ENCODE measurements at places on chromosomes 6 and 20. TPM values are rescaled to one million over a fixed set of nuclear protein-coding genes. Genes with fewer than 3 reads are reported as not detected.

DNA sequence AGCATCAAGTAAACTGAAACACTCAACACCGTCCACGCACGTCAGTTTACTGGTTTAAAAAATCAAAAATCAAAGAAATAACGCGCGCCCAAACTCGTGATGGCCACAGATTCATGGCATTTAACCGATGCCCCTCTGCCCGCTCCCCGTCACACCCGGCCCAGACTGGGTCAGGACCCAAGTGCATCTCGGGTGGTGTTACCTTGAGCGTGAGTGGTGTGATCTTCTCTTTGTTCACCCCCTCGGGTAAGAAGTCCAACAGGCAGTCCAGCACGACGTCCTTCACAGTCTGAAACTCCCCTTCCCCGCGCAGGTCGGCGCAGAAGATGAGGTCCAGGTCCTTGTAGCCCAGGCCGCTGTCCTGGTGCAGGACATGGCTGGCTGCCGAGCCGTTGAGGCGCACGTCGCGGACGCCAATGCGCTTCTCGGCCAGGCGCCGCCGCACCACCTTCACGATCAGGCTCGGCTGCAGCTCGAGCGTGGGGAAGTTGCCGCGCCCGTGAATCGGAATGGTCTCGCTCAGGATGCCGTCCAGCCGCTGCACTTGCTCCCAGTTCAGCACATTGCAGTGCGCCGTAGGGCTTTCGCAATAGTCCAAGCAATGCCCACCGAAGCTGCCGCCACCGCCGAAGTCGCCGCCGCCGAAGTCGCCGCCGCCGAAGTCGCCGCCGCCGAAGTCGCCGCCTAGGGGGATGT, 945 bp downstream of the TENT5A start:
- no peak for DNase-seq

- no peak for DNase-seq
Observed at GRCh38 chr20:33441142-33441955, 2.2 kb downstream of the SNTA1 start.

DNA sequence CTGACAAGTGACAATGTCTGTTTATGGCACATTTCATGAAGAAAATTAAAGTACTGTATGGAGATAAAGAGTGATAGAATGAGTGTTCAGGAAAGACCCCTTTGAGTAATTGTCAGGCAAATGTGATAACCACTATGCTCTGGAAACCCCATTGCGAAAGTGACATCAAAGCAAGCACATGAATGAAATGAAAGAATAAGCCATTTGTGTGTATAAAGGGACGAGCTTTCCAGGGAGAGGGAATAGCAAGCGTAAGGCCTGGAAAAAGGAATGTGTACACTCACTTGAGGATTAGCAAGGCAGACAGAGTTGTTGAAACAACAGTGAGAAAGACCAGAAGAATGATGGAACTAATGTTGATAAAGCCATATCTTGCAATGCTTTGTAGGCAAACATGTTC, 490.0 kb downstream of the GRIK2 start:
- DNase-seq = no peak

Gene PRND
- total RNA-seq = not detected

Gene OR12D3
- total RNA-seq = not detected

Data from vagina (tissue), 2 donors.